ENCODE measurements at places on chromosomes 4 and X.

DNA sequence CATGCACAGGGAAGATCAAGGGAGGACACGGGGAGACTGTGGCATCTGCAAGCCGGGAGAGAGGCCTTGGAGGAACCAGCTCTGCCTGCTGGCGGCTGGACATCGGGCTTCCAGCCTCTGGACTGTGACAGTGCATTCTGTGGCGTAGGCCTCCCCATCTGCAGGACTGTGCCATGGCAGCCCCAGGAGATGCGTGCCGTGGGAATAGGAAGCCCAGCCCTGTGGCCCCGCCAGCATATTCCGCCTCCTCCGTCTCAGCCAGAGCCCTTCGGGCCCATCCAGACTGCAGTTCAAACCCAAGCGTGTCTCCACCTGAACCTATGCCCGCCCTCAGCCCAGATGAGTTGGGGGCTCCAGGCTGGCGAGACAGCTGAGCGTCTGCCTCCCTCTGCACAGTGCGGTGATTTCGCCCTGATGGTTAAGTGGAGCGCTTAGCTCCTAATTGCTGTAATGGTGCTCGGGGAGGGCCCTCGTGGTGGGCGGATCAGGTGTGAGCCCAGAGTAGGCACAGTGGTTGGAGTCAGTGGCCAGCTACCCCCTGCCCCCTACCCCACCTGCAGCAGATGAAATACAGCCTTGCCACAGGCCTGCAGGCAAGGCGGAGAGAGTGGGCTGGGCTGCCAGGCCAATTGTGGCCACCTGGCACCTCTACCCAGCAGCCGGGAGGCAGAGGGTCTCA lies 133.9 kb downstream of the HMX1 start:
- no peak for DNase-seq

- DNase-seq = no peak
Measured at GRCh38 chrX:150934453-150934852, 36.0 kb upstream of the CD99L2 start.

DNA sequence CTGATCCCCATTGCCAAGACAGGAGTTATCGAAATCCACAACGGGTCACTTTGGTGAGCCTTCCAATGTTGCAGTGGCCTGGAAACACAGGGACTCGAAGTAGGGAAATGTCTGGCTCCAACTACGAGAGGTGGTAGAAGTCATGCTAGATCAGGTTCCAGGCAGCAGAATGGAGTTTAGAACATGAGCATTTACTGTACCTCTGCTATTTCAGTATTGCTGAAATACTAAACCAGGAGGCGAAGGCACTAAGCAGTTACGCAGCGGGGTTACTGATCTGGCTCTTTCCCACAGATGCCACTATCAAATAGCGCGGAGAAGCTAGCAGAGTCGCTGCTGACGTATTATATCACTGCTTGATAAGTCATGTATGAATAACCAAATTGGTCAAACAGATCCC lies 56.3 kb downstream of the PTCHD1 start:
- no peak for DNase-seq

DNA sequence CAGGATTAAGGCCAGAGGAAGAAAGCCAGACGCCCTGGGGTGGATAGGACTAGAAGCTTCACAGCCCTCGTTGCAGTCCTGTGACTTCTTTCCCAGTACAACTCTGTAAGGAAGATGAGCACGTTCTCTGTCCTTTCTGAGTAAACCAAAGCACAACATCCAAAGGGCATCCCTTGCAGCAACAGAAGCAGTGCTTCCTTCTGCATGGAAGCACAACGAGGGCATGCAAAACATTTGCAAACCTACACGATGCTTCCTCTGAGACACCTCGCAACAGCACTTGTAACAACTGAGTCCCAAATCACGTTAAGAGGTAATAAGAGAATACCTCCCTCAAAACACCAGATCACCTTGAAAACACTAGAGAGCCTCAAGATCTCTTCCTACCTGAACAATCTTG lies 335.7 kb upstream of the RASGEF1B start:
- no peak for DNase-seq

DNA sequence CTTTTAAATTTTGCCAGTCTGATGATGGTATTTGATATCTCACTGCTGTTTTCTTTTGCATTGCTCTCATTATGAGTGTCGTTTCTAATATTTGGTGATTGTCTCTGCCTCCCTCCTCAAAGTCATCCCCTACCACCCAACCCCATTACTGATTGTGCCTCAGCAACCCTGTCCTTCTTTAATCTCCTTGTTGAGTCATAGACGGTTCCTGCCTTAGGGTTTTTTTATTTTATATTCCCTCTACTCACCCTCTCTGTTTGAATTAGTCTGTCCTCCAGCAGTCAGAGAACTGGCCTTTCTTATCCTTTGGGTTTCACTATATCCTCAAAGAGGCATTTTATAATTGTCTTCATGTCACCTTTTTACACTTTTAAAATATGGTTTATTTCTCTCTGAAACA lies 409.3 kb upstream of the CPEB2 start:
- DNase-seq = no peak

DNA sequence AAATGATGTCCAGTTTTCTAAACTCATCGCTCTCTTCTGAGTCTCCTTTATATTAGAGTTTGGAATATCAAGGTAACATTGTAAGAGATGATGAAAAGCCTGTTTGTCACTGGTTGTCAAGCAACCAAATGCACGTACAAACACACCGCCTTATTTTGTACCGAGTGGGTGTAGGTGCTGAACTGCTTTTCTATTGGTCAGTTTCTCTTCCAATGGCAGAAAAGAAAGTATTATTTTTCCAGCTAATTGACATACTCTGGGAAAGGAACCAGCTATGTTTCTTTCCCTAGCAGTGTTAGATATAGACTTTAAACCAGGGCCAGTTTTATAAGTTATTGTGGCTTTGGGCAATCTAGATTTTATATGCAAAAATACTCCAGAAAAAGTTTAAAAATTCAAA lies 6.6 kb upstream of the PPM1K start:
- no peak for DNase-seq

Measured in activated naive CD4-positive, alpha-beta T cell (primary cell).